ENCODE measurements at places on chromosomes 1 and 21. TPM values are rescaled to one million over a fixed set of nuclear protein-coding genes. Genes with fewer than 3 reads are reported as not detected.

The ITGB2 gene
- total RNA-seq = 5.6 TPM

The OR2T2 gene
- not detected for total RNA-seq

The CFH gene
- total RNA-seq = 17.9 TPM

The ANGPTL3 gene
- total RNA-seq = 0.16 TPM

The PRELP gene
- 1.2 TPM for total RNA-seq

The TRIM45 gene
- total RNA-seq = 6.8 TPM

The HES2 gene
- total RNA-seq = not detected

The RIMKLA gene
- 2.6 TPM for total RNA-seq

The DIO1 gene
- total RNA-seq = not detected

The RGS1 gene
- total RNA-seq = 1.2 TPM

The OR2T11 gene
- total RNA-seq = not detected

The GUCA2A gene
- total RNA-seq = 1.4 TPM

The C1orf226 gene
- total RNA-seq = 2.0 TPM

The FAM131C gene
- 1.5 TPM for total RNA-seq

The LCK gene
- total RNA-seq = 0.24 TPM

The FNDC10 gene
- 0.95 TPM for total RNA-seq

The SMIM11 gene
- 3.2 TPM for total RNA-seq

The BGLAP gene
- total RNA-seq = 0.67 TPM

The KNCN gene
- not detected for total RNA-seq

The TAS1R1 gene
- total RNA-seq = not detected

The SPATA46 gene
- total RNA-seq = not detected

The GMEB1 gene
- total RNA-seq = 3.7 TPM

The AXDND1 gene
- total RNA-seq = not detected

The OR2T29 gene
- not detected for total RNA-seq

The CA6 gene
- total RNA-seq = not detected

The SPATA17 gene
- total RNA-seq = 0.67 TPM

The CHODL gene
- not detected for total RNA-seq

The LIN28A gene
- total RNA-seq = not detected

The EPS8L3 gene
- 2.8 TPM for total RNA-seq

The RNU5D-1 gene
- not detected for total RNA-seq

The KRTAP21-3 gene
- not detected for total RNA-seq

The HSD3B2 gene
- not detected for total RNA-seq

The IQGAP3 gene
- total RNA-seq = 0.90 TPM

The FAM43B gene
- 0.72 TPM for total RNA-seq

The S100A2 gene
- 2.1 TPM for total RNA-seq

The TAF1A gene
- total RNA-seq = 1.9 TPM

The SYCP1 gene
- total RNA-seq = not detected

The BATF3 gene
- 1.8 TPM for total RNA-seq

The FCRL4 gene
- total RNA-seq = not detected

The HSD3B1 gene
- total RNA-seq = not detected

The KCNE2 gene
- total RNA-seq = not detected

The SLC6A17 gene
- total RNA-seq = 0.57 TPM

The USP1 gene
- 12.8 TPM for total RNA-seq

The HTR6 gene
- total RNA-seq = not detected

The NOS1AP gene
- 1.7 TPM for total RNA-seq

The PADI2 gene
- 0.98 TPM for total RNA-seq

The CELA2A gene
- total RNA-seq = 15,349 TPM

The ARHGAP30 gene
- 0.43 TPM for total RNA-seq

The LDLRAD1 gene
- not detected for total RNA-seq

The AMY1A gene
- 0.58 TPM for total RNA-seq

The GUCA2B gene
- total RNA-seq = not detected

The GNG4 gene
- 3.2 TPM for total RNA-seq

The MCOLN2 gene
- total RNA-seq = 1.7 TPM

The C1QA gene
- 6.8 TPM for total RNA-seq

The OR2T33 gene
- total RNA-seq = not detected

The COQ8A gene
- 85.4 TPM for total RNA-seq

The GPR61 gene
- not detected for total RNA-seq

All from pancreas (tissue), 10 donors.